ENCODE measurements at places on chromosomes 5 and 9.

GRCh38 chr5:135151256-135151655, 117.2 kb upstream of the PITX1 start:
- DNase-seq, result no peak

GRCh38 chr5:143312822-143313221, 90.7 kb downstream of the NR3C1 start:
- no peak for DNase-seq

GRCh38 chr5:102758576-102758975, 3.5 kb downstream of the PAM start:
- DNase-seq, result no peak

- no peak for DNase-seq
Observed at GRCh38 chr9:96617439-96618185, 2.0 kb downstream of the CDC14B start.

GRCh38 chr5:123997064-123997461, 485.1 kb downstream of the CSNK1G3 start:
- DNase-seq, result no peak

- DNase-seq, result no peak
Observed at GRCh38 chr9:133981958-133982681, 10.0 kb downstream of the VAV2 start.

DNA sequence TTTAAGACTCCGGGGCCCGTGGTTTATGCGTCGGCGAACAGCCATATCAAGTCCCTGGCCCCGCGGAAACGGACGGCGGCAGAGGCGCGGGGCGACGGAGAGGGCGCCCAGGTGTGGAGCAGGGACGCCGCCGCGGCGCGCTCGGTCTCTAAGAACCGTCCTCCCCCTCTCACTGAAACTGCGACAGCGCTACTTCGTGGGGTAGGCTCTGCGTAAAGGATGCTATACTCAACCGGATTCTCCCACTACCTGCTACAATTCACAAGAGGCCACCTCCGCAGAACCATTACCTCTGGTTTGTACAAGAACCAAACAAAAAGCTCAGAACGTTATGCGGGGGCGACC, 404 bp downstream of the MRNIP start:
- peak; percentile 49 for DNase-seq

- DNase-seq, result no peak
Observed at GRCh38 chr9:111442360-111443027, 41.7 kb downstream of the ECPAS start.

GRCh38 chr9:89305868-89306267, 5.1 kb upstream of the CKS2 start:
- DNase-seq, result no peak

DNA sequence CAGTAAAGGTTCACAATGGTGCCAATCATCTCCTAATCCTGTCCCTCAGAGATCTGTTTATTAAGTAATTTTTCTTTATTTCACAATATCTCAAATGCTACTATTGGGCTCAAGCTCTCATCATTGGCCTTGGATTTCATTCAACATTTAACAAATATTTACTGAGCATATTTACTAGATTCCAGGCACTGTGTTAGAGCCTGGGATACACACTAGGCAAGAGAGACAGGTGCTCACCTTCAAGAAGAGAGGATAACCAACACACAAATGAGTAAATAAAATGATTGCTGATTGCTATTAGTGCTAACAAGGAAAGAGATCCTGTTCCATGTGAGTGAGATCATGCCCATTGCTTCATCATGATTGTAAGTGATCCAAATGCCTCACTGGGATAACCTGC, 27.4 kb downstream of the PPP2R2B start:
- no peak for DNase-seq

DNA sequence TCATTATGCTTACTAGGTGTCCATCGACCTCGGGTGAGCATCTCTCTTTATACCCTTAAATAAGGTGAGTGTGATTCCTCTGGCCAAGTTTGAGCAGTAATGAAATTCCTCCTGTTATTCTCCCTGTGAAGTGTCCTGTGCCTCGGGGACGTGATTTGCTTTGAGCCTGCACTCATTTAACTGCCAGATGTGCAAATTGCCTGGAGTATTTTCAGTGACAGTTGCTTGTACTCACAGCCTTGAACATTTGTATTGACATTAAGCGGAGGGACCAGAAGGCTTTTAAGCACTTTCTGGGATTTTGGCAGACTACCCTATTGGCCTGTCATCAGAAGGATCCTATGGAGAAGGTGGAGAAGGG, 126.9 kb downstream of the DOCK2 start:
- DNase-seq, result no peak

DNA sequence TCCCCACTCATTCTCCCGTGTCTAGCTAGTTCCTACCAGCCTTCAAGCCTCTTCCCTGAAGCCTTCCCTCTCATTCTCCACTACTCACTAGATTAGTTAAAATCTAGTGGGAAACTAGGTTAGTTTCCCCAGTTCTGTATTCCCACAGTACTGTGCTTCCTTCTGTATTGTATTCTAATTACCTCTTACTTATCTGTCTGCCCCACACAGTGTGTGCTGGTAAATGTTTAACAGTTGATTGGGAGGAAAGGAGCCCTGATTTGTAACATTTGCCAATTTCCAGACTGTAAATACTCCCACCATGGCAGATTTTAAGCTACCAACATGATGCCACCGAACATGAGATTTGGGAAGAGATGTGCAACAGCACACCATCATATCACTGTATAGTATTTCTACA, 8.3 kb downstream of the KLHL3 start:
- DNase-seq, result no peak

DNA sequence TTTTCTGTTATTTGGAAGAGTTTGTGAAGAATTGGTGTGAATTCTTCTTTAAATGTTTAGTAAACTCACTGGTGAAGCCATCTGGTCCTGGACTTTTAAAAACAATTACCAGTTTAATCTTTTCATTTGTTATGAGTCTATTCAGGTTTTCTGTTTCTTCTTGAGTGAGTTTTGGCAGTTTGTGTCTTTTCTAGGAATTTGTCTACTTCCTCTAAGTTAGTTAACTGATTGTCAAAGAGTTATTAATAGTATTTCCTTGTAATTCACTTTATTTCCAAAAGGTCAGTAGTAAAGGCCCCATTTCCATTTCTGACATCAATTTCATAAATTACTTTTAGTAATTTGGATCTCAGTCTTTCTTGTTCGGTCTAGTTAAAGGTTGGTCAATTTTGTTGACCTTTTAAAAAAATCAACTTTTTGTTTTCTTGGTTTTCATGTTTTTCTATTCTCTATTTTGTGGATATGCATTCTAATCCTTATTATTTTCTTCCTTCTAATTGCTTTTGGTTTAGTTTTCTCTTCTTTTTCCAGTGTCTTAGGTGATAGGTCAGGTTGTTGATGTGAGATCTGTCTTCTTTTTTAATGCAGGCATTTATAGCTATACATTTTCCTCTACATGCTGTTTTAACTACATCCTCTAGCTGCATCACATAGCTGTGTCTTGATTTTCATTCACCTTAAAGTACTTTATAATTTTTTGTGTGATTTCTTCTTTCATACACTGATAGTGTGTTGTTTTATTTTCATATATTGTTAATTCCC, 7.3 kb upstream of the SMIM3 start:
- DNase-seq, result no peak

DNA sequence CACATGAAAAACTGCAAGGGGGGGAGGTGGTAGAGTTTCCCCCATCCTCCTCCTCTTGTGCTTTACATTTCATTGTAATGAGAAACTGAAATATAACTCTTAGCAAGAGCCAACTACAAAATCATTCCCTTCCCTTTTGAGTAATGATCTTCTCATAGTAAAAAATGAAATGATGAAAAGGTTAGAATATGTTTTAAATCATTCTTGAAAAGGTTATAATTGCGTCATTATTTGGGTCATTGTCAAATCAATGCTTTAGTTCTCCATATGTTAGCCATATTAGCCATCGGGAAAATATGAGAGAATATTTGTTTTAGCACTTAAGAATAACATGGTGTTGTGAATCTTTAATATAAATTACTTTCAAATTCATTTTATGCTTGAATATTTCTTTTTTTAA, 1185.0 kb upstream of the CDH18 start:
- DNase-seq, result no peak

DNA sequence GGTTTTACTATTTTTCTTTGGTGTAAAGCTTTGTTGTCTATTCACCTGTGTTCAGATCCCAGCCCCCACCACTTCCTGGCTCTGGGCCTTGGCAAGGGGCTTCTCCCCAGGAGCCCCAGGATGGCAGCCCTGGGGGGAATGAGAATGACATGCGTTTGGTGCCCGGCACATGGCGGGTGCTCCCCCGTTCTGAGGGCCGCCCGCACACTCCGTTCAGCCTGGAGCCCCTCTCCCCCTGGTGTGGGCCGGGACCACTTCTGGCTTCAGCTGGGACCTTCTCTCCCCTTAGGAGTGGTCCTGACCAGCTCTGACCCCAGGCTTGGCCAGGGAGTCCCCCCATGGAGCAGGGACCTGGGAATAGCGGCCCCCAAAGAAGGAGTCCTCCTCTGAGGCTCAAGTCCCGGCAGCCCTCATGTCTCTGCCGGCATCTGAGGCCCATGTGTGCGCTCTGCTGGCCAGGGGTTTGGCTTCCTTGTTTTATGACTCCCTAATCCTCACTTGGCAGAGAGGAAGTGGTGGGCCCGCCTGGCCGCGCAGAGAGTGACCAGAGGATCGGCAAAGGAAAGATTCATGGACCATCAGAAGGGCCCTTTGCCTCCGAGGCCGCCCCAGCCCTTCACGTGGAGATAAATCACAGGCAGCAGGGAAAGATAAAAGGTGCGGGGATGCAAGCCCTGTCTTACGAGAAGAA, 57.0 kb upstream of the LMX1B start:
- no peak for DNase-seq

DNA sequence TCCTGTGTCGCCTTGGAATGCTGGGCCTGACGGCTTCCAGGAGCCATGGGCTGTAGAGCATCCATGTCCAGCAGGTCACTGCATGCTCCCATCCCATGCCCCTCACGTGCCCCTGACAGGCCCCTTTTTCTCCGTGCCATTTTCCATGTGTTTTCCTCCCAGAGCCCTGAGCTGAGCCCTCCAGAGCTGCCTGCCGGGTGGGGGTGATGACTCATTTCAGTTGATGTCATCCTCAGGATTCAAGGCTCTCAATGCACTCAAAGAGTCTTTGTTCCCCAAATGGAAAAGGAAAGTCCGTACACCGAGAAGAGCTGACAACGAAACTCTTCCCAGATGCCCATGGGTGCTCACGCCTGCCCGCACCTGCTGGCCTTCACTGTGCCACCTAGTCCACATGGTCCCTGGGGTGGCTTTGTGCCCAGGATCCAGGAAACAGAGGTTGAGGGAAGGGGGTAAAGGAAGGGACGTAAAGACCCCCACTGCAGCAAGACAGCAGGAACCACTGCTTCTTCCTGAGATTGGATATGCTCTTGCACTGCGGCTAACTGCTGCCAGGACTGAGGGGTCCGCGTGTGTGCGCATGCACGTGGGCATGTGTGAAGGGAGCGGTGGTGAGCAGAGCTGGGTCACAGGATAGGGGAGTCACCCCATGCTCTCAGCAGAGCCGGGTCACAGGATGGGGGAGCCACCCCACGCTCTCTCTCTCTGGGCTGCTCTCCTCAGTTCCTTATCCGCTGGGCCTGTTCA, 27.6 kb downstream of the COL15A1 start:
- no peak for DNase-seq

- DNase-seq, result no peak
Observed at GRCh38 chr5:169548315-169548714, 35.3 kb upstream of the SPDL1 start.

- DNase-seq, result no peak
Observed at GRCh38 chr5:141121563-141121962, at the start of gene PCDHB4. PCDHB4 (plus strand) TSS chr5:141121818; CDS start chr5:141121999, 181 bp downstream.

DNA sequence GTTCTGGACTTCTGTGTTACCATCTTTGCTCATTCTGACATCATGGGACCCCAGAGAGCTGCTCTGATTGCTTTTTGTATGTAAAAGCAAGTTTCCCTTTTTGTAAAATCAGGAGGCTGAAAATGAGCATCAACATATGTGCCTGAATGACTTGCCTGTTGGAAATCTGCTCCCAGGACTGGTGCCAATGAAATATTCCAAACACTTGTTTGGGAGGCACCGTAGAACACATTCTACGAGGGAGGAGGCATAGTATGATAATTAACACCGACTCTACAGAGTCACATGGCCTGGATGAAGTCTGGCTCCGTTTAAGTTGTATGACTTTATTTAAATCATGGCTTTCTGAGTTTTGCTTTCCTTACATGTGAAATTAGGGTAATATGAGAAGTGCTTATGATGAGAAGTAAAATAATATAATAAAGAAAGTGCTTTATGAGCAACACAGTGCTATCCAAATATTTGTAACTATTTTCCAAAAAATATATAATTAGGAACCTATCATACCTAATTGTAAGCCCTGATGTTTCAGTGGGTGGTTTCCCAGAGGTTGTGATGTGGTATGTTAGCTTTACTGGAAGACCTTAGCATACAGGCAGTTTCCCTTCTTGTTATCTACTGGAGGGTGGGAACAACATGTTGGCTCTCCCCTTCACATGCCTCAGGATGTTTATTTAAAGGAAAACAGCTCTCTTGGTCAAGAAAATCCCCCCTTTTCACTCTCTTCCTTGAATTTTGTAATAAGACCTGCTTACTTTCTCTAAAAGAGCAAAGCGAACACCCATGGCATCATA, 238.1 kb downstream of the FBXL7 start:
- DNase-seq, result no peak

GRCh38 chr5:175749591-175749990, 91.7 kb downstream of the HRH2 start:
- no peak for DNase-seq

DNA sequence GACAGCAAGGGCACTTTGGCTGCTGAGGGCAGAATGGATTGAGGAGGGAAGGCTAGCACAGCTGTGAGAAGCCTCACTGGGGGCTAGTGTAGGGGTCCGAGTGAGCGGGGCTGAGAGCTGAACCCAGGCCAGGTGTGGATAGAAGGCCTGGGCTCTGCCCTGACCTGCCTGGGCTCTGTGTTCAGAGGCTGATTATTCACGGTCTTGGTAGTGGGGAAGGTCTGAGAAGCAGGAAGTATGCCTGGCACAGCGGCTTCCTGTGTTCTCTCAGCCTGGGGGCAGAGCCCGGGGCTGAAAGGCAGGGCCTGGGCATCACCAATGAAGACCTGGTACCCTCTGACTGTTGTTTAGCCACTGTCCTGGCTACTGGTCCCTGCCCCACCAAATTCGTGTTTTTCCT, 136.4 kb upstream of the TBC1D2 start:
- DNase-seq, result no peak

DNA sequence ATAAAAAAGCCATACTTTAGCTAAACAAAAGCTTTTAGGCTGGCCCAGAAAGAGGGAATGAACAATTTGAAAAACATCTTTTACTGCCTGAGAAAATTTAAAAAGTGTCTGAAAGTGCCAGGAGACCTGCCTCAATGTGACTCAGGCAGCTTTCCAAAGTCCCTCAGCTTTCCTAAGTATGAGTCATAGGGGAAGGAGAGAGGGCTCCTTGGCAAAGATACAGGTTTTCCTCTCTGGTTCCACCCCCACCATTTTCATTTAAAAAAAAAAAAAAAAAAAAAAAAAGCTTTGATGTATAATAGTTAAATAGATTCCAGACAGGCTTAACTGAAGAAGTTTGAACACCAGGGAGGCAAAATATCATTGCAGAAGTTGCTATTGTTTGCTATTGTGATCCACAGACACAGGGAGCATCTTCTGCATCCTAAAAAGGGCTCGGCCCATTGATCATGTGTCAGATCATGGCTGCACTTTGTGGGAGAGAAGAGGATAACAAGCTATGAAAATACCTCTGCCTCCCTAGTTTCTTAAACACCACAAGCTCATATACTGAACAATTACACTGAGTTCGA, 71.5 kb downstream of the MRPS27 start:
- DNase-seq, result peak; percentile 57

GRCh38 chr5:35153375-35153932, 76.8 kb downstream of the PRLR start:
- no peak for DNase-seq

GRCh38 chr5:79227484-79228025, 8.4 kb upstream of the JMY start:
- DNase-seq, result no peak

Data from colonic mucosa (tissue), 4 donors.